HS-27A (cell line): ENCODE measurements at places on chromosomes 3 and 15.
A peak's percentile ranks its signal among the peaks of the same experiment; 100 is the strongest.

DNA sequence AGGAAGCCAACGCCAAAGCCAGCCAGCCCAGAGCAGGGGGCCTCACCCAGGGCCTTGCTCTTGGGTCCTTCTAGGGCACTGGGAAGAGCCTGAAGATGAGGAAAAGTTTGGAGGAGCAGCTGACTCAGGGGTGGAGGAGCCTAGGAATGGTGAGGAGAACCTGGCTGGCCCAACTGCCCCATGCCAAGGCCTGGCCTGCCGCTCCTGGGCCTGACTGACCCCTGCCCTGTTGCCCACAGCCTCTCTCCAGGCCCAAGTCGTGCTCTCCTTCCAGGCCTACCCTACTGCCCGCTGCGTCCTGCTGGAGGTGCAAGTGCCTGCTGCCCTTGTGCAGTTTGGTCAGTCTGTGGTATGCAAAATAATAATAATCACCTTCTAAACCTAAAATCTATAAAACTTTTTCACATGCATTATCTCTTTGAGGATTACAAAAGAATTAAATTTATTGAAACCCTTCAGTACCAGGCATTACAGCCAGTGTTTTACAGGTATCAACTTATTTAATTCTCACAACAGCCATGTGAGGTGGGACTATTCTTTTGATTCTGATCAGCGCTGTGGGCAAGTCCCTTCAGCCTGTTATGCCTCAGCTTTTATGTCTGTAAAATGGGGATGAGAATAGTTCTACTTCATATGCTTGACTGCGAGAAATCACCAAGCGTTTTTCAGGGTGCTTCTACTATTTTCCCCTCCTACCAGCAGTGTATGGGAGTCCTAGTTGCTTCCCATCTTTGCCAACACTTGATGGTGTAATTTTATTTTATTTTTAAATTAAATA, 1.6 kb downstream of the IL17RC start:
- DNase-seq = no peak

- DNase-seq = no peak
Observed at GRCh38 chr3:71122641-71123040, 460.9 kb downstream of the FOXP1 start.

- no peak for DNase-seq
Observed at GRCh38 chr3:126005951-126006350, 37.0 kb downstream of the ROPN1B start.

- no peak for DNase-seq
Observed at GRCh38 chr3:197003461-197004385, 25.9 kb downstream of the MELTF start.

DNA sequence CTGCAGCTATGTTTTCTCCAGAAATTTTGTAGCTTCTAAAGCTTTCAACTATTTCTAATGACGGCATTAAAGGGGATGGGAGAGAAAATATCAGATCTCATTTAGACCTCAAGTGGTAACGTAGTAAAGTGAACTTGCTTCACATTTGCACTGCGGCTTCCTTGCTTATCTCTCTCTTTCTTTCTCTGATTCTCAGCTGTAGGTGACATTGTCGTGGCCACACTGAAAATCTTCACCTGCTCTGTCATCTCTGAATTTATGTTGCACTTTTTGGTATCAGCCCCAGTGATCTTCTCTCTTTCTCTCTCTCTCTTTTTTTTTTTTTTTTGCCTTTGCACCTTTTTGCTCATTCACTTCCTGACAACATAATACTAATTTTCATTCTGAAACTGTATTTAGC, 254.1 kb upstream of the SATB1 start:
- no peak for DNase-seq

DNA sequence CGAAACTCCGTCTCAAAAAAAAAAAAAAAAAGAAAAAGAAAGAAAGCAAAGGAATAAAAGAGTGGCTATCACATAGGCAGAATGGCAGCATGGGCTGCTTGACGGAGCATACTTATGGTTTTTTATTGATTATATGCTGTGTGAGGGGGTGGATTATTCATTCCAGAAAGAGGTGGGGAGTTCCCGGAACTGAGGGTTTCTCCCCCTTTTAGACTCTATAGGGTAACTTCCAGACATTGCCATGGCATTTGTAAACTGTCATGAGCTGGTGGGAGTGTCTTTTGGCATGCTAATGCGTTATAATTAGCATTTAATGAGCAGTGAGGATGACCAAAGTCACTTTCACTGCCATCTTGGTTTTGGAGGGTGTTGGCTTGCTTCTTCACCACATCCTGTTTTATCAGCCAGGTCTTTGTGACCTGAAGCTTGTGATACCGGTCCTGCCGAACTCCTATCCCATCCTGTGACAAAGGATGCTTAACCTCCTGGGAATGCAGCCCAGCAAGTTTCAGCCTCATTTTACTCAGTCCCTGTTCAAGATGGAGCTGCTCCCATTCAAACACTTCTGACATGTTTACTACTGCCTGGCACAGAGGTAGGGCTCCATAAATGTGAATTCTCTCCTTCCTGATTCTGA, 15.8 kb upstream of the ABHD17C start:
- no peak for DNase-seq

GRCh38 chr3:120353463-120353862, 4.3 kb upstream of the LRRC58 start:
- no peak for DNase-seq

GRCh38 chr3:169430707-169431404, 232.7 kb downstream of the MECOM start:
- peak; percentile 20 for DNase-seq
